Immature natural killer cell (primary cell): ENCODE measurements at places on chromosomes 12 and 14. TPM values are rescaled to one million over a fixed set of nuclear protein-coding genes. Genes with fewer than 3 reads are reported as not detected.

- H3K4me1 ChIP-seq, result peaks cover 38% of the 10 kb centered on the region
- DNase-seq, result no peak
- H3K4me3 ChIP-seq, result no peak overlapping the region
- H3K27ac ChIP-seq, result no peak overlapping the region
- no peaks in the 10 kb centered on the region for H3K27me3 ChIP-seq
Observed at GRCh38 chr12:47356129-47356700, 276.5 kb upstream of the AMIGO2 start.

DNA sequence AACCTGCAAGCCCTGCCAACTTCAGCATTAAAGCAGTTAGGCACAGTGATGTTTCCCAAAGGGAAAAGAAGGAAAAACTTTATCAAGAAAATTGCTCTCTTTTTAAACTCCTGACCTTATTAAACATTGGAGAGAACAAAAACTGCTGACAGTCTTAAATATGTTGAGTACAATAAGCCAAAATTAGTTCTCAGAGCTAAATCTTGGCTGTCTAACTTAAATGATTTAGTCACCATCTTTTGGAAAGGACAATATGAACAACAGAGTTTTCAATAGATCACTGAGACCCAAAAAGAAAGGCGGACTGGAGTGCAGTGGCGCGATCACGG is 70.8 kb downstream of the DUSP6 start:
- H3K36me3 ChIP-seq, result no peaks in the 10 kb centered on the region
- no peaks in the 10 kb centered on the region for H3K27me3 ChIP-seq
- peaks cover 44% of the 10 kb centered on the region for H3K4me1 ChIP-seq
- peak overlapping the region; percentile 73 for H3K27ac ChIP-seq

GRCh38 chr12:117187421-117187820 is 2.8 kb downstream of the FBXO21 start:
- H3K4me1 ChIP-seq, result peaks cover 22% of the 10 kb centered on the region
- peaks cover 4% of the 10 kb centered on the region for H3K27me3 ChIP-seq
- no peak overlapping the region for H3K27ac ChIP-seq
- peaks cover 18% of the 10 kb centered on the region for H3K36me3 ChIP-seq

GRCh38 chr12:68825569-68826217 is 17.7 kb downstream of the MDM2 start:
- peak overlapping the region; percentile 75 for H3K27ac ChIP-seq
- H3K36me3 ChIP-seq, result peaks cover 19% of the 10 kb centered on the region
- H3K4me3 ChIP-seq, result no peak overlapping the region

The TMTC2 gene
- not detected for polyA plus RNA-seq

DNA sequence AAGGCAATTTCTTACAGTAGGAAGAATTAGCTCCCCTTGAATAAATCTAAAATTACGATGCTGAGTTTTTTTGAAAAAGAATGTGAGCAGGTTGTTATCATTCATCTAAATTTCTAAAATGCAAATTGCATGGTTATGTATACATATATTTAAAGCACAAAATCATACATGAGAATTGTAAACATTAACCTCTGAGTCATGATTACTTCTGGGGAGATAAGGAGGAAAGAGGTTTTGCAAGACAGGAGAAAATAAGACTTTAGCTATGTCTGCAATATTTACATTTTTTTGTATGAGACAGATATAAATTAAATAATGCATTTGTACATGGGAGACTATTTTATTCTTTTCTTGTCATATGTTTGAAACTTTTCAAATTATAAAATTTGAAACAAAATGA is 72.2 kb downstream of the TSPAN8 start:
- no peaks in the 10 kb centered on the region for H3K4me1 ChIP-seq
- H3K36me3 ChIP-seq, result no peaks in the 10 kb centered on the region
- H3K27me3 ChIP-seq, result no peaks in the 10 kb centered on the region
- H3K4me3 ChIP-seq, result no peak overlapping the region

The TC2N gene
- 97.4 TPM for polyA plus RNA-seq

The GPD1 gene
- polyA plus RNA-seq, result not detected

GRCh38 chr14:67527756-67528155 is 5.3 kb upstream of the PLEKHH1 start:
- H3K4me1 ChIP-seq, result no peaks in the 10 kb centered on the region
- H3K27me3 ChIP-seq, result peaks cover 22% of the 10 kb centered on the region
- no peak for DNase-seq
- no peak overlapping the region for H3K4me3 ChIP-seq
- H3K27ac ChIP-seq, result no peak overlapping the region

- no peaks in the 10 kb centered on the region for H3K27me3 ChIP-seq
- H3K4me3 ChIP-seq, result no peak overlapping the region
- DNase-seq, result no peak
- H3K4me1 ChIP-seq, result no peaks in the 10 kb centered on the region
- no peak overlapping the region for H3K27ac ChIP-seq
Observed at GRCh38 chr12:15171012-15171655, 50.1 kb downstream of the RERG start.

- no peak overlapping the region for H3K4me3 ChIP-seq
- no peaks in the 10 kb centered on the region for H3K27me3 ChIP-seq
- DNase-seq, result no peak
- no peaks in the 10 kb centered on the region for H3K36me3 ChIP-seq
Observed at GRCh38 chr12:124191024-124191359, 103.9 kb upstream of the RFLNA start.

- H3K36me3 ChIP-seq, result no peaks in the 10 kb centered on the region
- no peak for DNase-seq
- H3K27me3 ChIP-seq, result peaks cover 1% of the 10 kb centered on the region
- peaks cover 33% of the 10 kb centered on the region for H3K4me1 ChIP-seq
Observed at GRCh38 chr14:70893858-70894291, 13.4 kb upstream of the PCNX1 start.

GRCh38 chr12:95515197-95515596 is 36.1 kb downstream of the USP44 start:
- no peak overlapping the region for H3K27ac ChIP-seq
- no peak for DNase-seq
- no peaks in the 10 kb centered on the region for H3K27me3 ChIP-seq
- H3K36me3 ChIP-seq, result peaks cover 36% of the 10 kb centered on the region
- H3K4me3 ChIP-seq, result no peak overlapping the region
- peaks cover 3% of the 10 kb centered on the region for H3K4me1 ChIP-seq

DNA sequence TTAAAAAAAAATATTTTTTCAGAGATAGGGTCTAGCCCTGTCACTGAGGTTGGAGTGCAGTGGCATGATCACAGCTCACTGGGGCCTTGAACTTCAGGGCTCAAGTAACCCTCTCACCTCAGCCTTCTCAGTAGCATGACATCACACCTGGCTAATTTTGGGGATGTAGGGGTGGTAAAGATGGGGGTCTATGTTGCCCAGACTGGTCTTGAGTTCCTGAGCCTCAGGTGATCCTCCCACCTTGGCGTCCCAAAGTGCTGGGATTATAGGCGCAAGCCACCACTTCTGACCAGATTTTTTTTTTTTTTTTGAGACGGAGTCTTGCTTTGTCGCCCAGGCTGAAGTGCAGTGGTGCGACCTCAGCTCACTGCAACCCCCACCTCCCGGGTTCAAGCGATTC is 80.9 kb downstream of the HECTD1 start:
- H3K4me3 ChIP-seq, result peak overlapping the region; percentile 46
- peaks cover 62% of the 10 kb centered on the region for H3K36me3 ChIP-seq
- H3K27ac ChIP-seq, result peak overlapping the region; percentile 50
- peaks cover 6% of the 10 kb centered on the region for H3K27me3 ChIP-seq
